Tongue (tissue), 3 donors: ENCODE measurements at places on chromosomes 16 and 17. TPM values are rescaled to one million over a fixed set of nuclear protein-coding genes. Genes with fewer than 3 reads are reported as not detected.
A peak's percentile ranks its signal among the peaks of the same experiment; 100 is the strongest.

The RDM1 gene
- total RNA-seq = 1.6 TPM

The NEUROD2 gene
- total RNA-seq = not detected

The KRT36 gene
- total RNA-seq = not detected

The C16orf89 gene
- 5.3 TPM for total RNA-seq

The KRT20 gene
- 0.51 TPM for total RNA-seq

The ZNF594 gene
- 27.7 TPM for total RNA-seq

The KRT13 gene
- total RNA-seq = 1,847 TPM

The TCF25 gene
- total RNA-seq = 227 TPM

The KRTAP9-4 gene
- total RNA-seq = not detected

The MYH11 gene
- total RNA-seq = 33.7 TPM

The TLCD2 gene
- total RNA-seq = 4.3 TPM

GRCh38 chr16:85321509-85322271 lies 209.4 kb upstream of the CIBAR2 start:
- DNase-seq = peak; percentile 75

DNA sequence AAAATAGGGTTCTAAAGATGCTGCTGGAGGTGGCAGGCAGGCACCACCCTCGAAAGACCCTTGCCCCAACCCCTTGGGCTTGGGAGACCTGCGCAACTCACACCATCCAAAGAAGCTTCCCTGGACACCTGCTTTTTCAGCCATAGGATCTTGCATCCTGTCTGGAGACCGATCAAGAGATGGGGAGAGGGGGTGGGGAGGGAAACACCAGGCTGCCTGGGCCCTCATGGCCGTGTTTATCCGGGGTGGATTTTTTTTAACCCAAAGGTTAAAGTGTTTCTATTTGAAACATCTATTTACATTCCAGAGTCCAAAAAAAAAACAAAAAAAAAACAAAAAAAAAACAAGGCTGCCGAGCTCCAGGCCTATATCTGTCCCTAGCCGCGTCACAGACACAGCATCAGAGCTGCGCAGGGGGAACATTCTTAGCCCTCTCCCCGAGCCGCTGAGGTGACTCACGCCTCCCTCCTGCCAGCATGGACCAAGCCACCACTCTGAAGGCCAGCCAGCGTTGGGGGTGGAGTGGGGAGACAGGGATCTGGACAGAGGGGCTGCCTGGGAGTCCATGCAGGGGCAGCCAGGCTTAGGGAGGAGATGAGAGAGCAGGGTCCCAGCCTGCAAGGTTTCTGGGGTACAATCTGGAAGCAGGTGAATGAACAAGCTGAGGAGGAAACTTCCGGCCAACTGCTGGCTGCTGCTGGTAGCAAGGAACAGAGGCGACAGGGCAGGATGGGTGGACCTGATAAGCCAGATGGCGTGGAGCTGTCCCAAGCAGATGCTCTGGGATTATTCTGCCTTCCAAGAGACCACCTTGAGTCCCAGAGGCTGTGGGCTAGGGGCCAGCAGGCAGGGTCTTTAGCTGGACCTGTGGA lies 14.8 kb downstream of the HDAC5 start:
- peak; percentile 79 for DNase-seq

DNA sequence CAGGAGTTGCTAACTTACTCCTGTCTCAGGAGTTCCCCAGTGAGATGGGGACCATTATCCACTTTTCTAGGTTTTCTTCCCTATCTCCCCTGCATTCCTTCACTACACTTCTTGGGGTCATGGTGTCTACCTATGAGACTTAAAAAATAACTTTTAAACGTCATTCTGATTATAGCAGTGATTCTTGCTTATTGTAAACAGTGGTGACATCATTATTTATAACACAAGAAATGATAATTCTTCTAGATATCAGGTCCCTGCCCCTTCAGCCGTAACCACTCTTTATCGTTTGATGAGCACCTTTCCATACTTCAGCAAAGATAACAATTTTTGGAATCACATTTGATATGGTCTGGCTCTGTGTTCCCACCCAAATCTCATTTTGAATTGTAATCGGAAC lies 27.2 kb upstream of the IRX3 start:
- DNase-seq = no peak

DNA sequence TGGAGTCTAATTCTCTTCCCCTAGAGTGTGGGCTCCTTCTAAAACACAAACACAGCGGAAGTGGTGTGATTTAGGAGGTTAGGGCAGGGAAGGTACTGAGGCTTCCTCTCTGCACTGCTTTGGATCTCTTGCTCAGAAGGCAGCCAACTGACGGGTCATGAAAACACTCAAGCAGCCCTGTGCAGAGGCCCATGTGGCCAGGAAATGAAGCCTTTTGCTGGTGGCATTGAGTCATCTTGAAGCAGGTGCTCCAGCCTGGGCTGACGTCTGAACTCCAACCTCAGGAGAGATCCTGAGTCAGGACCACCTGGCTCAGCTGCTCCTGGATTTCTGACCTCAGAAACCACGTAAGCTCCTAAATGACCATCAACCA lies 72.9 kb downstream of the MRM1 start:
- DNase-seq = no peak

DNA sequence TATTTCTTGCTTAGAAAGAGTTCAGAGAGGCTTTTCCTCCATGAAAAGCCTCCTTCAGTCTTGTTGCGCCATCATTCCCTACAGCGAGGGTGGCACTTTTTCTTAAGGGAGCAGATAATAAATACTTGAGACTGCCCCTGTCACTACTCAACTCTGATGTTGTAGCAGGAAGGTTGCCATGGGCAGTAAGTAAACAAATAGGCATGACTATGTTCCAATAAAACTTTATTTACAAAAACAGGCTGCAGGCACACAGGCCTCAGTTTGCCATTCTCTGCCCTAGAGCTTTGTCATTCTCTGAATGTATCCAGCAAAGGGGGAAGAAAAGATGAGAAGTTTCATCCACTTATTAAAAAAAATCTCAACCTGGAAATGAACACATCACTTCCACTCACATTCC lies 60.4 kb downstream of the MYOCD start:
- DNase-seq = no peak

DNA sequence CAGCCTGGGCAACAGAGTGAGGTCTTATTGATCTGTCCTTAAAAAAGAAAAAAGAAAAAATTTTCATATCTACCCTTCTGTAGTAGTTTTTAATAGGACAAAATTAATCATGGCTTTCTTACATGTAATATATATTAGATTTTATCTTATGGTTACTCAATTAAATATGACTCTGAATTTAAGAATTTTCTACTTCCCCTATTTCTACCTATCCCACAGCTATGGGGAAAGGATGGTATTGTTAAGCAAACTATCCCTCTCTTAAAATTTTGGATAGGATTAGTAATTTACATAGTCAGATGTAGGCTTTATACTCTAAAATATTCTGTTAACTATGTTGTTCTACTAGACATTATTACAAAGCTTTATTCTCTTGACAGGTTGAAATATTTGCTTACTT lies 62.5 kb downstream of the NQO1 start:
- DNase-seq = no peak

GRCh38 chr16:28503470-28504259 lies 3.0 kb downstream of the IL27 start:
- no peak for DNase-seq

DNA sequence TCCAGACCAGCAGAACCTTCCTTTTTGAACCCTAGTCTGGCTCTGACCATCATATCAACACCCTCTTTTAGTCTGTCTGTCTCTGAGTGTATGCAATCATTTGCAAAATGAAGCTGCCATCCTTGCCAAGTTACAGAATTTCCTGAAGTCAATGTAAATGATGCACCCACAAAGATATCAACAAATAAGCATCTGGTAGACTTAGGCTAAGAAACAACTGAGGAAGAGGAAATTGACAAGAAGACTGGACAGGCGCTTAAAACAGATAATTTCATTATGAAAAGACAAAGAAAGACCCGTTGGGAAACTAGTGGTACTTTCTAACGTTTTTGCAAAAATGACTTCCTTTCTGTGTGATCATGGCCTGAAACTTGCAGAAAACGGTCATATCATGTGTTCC lies 24.7 kb upstream of the CIITA start:
- no peak for DNase-seq

- peak; percentile 18 for DNase-seq
Measured at GRCh38 chr16:27722892-27723450, 173.0 kb downstream of the KATNIP start.

GRCh38 chr17:64024781-64025731 lies 4.6 kb upstream of the ICAM2 start:
- peak; percentile 26 for DNase-seq

DNA sequence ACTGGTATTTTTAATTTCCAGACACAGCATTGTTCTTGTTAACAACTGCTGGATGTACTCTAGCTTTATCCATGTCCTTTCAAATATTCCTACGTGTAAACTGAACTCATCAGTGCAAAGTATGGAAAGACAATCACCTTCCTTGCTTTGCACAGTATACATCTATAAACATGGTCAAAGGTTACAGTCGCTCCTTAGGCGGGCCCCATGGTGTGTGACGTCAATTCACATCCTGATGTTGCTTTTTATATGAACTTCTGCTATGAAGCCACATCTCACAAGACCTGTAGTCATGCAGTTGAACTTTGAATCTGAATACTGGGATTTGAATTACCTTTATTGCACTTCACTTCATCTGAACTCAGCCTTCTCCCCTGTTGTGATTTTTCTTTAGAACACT lies 447.6 kb upstream of the PSMD7 start:
- DNase-seq = no peak

DNA sequence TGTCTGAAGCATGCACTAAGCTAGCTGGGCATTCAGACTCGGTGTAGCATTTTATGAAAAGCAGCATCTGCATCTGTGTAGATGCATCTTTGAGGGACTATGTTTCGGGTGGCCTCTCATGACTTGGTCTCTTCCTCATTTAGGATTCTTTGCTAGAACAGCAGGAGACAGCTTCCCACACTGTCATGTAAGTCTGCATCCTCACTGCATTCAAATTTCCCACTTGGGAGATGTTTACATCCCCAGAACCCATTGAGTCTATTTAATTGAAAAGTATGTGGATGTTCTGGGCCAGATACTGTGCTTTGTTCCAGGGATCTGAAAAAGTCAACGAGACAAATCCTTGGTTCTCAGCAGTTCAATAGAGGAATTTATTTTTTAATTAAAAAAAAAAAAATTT lies 198.6 kb upstream of the EEF2KMT start:
- DNase-seq = no peak

- no peak for DNase-seq
Measured at GRCh38 chr17:28864991-28865849, 10.4 kb downstream of the ERAL1 start.
